ENCODE measurements at places on chromosomes 6 and 20.

DNA sequence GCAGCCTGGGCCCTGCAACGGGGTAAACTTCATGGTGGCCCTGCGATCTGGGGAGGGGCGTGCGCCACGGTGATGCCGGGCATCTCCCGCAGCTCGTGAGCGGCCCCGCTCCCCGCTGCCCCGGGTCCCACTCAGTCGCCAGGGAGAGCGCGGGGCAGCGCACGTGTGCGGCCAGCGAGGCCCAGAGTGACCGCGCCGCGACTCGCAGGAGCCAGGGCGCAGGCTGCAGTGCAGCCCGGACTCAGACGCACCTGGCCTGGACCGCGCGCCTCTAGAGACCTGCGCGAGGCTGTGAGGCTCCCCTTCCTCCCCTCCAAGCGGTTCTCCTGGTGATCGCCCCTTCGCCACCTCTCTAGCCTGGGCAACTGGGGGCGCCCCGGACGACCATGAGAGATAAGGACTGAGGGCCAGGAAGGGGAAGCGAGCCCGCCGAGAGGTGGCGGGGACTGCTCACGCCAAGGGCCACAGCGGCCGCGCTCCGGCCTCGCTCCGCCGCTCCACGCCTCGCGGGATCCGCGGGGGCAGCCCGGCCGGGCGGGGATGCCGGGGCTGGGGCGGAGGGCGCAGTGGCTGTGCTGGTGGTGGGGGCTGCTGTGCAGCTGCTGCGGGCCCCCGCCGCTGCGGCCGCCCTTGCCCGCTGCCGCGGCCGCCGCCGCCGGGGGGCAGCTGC is 652 bp downstream of the BMP6 start:
- H3K4me3 ChIP-seq: peak overlapping the region; percentile 69
- peaks cover 18% of the 10 kb centered on the region for H3K4me1 ChIP-seq
- peaks cover 62% of the 10 kb centered on the region for H3K27me3 ChIP-seq

DNA sequence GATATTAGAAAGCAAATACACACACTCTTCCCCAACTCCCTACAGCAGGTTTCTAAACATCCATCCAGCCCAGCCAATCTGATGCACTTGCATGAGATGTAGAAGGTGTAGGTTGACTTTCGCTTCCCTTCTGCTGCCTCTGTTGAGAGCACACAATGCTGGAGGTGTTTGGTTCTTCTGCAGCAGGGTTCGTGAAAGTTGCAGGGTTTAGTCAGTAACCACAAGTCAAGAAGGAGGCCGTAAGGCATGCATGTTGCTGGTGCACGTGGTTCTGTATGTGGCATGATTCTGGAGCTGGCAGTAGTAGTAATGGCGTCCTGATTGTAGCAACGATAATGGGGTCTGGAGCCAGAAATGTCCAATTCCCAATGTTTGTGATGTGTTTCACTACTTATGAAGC is 53.0 kb downstream of the DEK start:
- H3K27ac ChIP-seq: no peak overlapping the region
- peaks cover 12% of the 10 kb centered on the region for H3K36me3 ChIP-seq
- no peak overlapping the region for H3K4me3 ChIP-seq
- peaks cover 25% of the 10 kb centered on the region for H3K4me1 ChIP-seq
- no peaks in the 10 kb centered on the region for H3K27me3 ChIP-seq
- DNase-seq: peak; percentile 55

GRCh38 chr6:10451828-10452509 is 37.1 kb upstream of the TFAP2A start:
- peaks cover 10% of the 10 kb centered on the region for H3K27me3 ChIP-seq
- DNase-seq: no peak
- no peak overlapping the region for H3K27ac ChIP-seq
- H3K36me3 ChIP-seq: no peaks in the 10 kb centered on the region
- H3K4me1 ChIP-seq: no peaks in the 10 kb centered on the region

DNA sequence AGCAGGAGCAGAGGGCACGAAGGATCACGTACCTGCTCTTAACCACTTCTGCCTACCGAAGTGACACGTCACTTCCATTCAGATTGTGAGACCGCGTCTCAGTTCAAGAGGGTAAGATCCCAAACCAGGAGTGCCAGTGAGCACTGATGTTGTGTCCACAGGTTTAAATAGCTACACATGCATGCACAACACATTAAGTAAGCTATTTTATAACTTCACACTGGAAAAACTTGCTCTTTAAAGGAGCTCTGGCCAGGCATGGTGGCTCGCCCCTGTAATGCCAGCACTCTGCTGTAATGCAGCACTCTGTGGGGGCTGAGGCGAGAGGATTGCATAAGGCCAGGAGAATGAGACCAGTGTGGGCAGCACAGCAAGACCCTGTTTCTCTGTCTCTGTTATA is 21.1 kb downstream of the ABHD12 start:
- no peak for DNase-seq
- no peak overlapping the region for H3K27ac ChIP-seq
- H3K36me3 ChIP-seq: peaks cover 12% of the 10 kb centered on the region
- H3K4me3 ChIP-seq: no peak overlapping the region
- no peaks in the 10 kb centered on the region for H3K27me3 ChIP-seq
